ENCODE measurements at places on chromosomes 12 and 14.

DNA sequence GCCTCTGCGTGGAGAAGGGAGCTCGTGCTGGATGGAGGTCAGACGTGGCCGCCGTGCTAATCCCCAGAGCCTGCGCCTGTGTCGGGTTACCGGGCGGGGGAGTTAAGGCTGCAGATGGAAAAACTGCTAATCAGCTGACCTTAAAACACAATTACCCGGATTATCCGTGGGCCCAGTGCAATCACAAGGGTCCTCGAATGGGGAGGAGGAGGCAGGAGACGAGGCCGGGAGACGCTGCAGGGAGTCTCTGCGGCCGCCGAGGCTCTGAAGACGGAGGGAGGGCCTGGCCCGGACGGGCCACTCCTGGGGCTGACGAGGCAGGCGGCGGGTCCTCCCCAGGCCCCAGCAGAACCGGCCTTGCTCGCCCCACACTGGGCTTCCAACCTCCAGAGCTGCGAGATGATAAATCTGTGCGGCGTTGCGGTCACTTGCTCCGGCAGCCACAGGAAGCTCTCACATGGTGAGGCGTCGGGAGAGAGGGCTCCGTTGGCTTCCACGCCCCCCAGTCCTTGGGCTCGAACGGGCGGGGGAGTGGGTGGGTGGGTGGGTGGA, 32.9 kb upstream of the FBRSL1 start:
- no peak for DNase-seq

DNA sequence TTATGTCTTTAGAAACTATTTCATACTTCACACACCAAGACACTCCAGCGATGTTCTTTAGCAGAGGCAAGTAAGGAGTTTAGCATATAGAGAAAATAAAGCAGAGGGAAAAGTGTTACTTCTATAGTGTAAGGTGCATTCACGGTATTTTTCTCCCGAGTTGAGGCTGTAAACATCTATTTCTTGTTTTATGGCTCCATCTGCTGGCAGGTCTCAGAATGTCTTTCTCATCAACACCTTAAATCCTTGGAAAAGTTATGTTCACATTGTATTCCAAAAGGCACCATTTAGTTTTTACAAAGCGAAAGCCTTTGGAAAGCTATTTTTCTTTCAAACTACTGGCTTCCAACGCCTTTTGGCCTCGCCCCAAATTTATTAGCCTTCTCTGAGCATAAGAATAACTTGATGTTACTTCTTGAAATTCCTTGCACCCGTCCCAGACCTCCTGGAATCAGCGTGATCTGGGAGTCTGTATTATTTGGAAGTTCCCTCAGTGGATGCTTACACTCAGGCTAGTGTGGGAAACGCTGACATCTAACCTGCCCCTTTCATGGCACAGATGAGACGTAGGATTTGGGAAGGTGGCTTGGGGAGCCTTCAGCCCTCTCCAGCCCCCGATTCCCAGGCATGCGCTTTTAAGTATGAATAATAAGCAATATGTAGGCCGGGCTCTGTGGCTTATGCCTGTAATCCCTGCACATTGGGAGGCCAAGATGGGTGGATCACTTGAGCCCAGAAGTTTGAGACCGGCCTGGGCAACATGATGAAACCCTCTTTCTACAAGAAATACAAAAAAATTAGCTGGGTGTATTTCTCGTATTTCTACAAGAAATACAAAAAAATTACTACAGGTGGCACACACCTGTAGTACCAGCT, 1.9 kb upstream of the PIWIL1 start:
- DNase-seq, result no peak

DNA sequence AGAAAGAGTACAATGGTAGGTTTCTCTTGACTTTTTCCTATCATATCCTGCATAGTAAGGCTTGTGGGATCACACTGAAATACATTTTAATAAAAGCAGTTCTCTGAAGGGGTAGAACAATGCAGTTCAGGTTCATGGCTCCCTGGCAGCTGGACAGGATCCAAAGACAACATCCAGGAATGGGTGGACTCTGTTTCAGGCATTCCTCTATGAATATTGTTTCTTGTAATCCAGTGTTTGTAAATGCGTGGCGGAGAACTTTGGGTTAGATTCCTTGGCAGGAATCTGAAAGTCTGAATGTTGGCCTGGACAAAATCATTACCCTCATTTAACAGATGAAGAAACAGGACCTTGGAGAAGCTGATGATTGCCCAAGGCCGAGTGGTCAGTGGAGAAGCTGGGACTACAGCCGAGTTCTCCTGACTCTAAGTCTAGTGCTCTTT, 43.5 kb downstream of the SYNE2 start:
- DNase-seq, result no peak

GRCh38 chr12:93741659-93742109, 64.5 kb downstream of the CRADD start:
- no peak for DNase-seq

- no peak for DNase-seq
These were observed 173.4 kb upstream of the NTF3 start for GRCh38 chr12:5258498-5258897.

- no peak for DNase-seq
These were observed 32.0 kb downstream of the TSHR start for GRCh38 chr14:80987235-80988032.

GRCh38 chr12:40010899-40011774, 94.7 kb downstream of the SLC2A13 start:
- DNase-seq, result no peak

DNA sequence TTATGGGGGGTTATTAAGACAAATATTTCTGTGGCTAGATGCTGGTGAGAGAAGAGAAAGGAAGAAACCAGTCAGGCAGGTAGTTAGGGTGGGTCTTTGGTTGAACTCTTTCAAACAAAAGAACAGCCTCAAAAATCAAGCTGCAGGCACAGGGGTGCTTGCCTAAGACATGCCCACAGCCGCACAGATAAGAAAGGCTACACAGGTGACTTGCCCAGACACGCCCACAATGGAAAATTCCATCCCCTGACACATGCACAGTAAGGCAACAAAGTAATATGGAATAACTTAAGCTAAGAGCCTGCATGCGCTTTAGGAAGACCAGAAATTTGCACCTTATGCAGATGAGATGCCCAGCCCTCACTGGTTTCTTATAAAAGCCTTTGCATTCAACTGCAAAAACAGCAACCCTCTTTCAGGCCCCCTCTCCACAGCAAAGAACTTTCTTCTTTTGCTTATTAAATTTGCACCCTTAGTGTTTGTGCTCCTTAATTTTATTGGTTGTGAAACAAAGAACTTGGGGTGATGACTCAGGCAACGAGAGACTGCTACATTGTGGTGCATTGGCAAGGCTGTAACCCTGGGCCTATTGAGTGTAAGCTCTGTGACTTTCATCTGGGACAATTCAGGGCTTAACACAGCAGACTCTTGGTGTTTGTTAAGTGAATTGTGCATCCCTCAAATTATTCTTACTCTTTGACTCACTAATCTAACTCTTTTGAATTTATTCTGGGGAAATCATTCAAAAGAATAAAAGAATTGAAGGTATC, 149.4 kb downstream of the RPAP3 start:
- no peak for DNase-seq

DNA sequence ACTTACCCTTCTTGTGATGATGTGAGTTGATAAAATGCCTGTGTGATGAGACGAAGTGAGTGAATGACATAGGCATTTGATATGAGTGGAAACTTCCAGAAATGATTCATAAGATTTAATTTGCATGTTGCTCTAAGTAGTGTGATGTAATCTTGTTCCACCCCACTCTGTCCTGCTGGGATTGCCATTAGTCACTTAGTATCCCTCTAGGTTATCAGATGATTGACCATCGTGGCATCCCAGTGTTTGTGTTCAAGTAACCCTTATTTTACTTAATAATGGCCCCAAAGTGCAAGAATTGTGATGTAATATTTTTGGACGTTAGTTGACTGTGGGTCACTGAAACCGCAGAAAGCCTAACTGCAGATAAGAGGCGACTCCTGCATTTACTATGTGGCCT, 214.4 kb upstream of the DIO2 start:
- no peak for DNase-seq

GRCh38 chr14:21185491-21185890, 29.6 kb upstream of the OR5AU1 start:
- DNase-seq, result no peak

GRCh38 chr12:132356691-132357622, 27.6 kb upstream of the GALNT9 start:
- DNase-seq, result no peak

DNA sequence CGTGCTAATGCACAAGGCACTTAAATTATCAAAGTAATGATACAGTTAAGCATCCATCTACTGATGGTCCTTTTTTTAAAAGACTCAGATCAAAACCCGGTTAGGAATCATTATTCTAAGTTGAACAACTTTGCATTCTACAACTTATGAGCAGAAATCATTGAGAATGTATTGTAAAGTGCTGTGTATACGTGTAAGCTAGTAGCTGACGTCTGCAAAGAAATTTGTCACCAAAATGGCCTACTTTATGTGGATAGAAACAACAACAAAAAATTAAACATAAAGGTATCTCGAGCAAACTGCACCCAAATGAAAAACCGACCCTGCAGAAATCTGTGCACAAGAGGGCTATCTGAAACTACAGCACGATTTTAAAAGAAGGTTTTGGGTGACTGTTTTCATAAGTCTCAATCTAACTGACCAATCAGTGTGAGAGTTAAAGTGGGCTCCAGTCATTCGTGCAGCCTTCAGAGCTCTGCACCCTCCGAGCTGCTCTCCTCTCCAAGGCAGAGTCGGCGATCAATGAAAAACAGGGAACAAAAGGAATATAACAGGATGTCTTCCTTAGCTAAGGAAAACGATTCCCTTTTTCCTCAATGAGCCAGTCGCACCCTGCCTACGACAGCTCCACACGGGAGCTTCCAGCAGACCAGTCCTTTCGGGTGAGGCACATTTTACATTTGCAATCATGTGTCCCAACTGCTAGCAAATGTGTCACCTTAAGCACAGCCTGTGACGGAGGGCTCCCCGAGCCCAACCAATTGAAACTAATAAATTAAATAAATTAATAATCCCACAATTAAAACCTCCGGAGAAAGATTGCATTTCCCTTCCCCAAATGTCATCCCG, 200.7 kb upstream of the FOXN3 start:
- no peak for DNase-seq

GRCh38 chr12:16346958-16347357, 487 bp upstream of the MGST1 start:
- no peak for DNase-seq

DNA sequence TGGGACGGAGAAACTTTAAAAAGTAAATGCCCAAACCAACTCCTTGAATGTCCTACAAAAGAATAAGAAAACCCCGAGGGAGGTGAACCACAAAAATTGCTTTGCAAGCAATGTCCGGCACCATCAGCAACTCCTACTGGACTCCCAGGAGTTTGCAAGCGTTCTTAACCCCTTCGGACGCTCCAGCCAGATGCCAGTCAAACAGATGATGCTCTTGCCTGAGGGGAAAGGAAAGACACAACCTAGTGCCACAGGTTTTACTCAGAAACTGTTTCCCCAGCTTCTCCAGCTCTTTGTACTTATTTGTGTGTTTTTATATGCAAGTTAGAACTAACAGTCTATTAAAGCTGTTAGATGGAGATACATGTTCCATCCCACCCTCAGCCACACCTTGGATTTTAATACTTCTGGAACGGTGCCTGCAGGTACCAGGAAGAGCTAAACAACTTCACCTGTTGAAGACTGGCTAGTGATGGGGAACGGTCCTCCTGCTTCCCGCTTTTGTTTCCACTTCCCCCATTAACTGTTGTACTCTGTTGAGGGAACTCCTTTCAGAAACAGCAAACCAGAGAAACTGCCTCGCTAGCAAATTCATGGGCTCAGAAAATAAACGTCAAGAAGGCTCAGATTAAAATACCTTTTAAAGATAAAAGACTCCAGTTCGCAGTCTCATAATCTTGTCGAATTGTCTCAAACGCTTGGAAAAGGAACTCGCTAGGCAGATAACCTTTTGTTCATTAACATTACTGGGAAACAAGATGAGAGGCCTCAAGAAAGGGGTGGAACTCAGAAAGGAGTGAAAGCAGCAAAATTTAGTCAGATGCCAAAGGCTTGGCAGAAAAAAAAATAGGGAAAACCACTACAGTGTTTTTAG, 1.1 kb upstream of the FERMT2 start:
- DNase-seq, result no peak

DNA sequence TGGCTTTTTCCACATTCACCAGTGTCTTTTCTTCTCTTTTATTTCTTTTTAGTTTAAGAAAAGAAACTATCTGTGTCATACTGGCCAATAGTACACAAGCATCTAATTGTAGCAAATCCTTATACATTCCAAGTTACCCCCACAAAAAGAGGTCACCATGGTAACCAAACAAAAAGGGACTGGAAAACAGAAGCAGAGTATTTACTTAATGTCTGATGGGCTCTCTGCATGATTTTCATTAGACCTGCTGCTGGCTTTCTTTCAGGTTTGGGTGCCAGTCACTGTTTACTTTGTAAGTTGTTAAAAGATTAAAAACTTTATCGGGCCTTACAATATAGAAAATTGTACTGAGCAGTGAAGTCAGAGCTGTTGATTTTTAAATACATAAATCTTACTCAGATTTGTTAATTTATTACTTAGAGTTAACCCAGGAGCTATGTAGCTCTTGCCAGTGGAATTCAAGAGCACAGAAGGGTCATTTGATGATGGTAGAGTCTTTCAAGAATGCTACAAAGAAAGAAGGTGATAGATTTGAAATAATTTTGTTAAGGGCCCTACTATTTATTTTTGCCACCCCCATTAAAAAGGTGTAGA, 123.9 kb downstream of the BRMS1L start:
- no peak for DNase-seq

- DNase-seq, result no peak
These were observed 1.2 kb downstream of the KCNJ8 start for GRCh38 chr12:21773263-21773741.

DNA sequence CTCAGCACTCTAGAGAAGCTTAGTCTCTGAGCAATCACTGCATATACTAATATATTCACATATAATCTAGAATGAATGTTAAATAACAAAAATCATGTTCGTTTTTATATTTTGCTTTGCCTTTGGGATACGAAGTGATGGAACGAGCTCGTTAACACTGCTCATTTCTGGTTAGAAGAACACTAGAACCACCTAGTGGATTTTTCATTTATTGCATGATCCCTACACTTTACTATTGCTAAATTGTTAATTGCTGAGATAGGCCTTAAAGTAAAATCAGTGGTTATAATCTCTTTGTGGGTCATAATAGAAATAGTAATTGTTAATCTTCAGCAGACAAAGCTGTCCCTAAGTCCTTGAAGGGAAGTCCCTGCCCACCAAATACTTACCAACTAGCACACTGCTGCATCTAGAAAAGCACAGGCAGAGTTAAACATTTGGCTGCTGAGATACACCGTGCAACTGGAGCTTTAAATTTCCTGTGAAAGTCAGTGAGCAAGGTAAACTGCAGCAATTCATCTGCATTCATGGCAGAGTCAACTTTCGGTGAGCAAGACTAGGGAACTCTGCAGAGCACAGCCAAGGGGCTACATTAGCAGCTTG, 353.7 kb downstream of the APAF1 start:
- DNase-seq, result no peak

DNA sequence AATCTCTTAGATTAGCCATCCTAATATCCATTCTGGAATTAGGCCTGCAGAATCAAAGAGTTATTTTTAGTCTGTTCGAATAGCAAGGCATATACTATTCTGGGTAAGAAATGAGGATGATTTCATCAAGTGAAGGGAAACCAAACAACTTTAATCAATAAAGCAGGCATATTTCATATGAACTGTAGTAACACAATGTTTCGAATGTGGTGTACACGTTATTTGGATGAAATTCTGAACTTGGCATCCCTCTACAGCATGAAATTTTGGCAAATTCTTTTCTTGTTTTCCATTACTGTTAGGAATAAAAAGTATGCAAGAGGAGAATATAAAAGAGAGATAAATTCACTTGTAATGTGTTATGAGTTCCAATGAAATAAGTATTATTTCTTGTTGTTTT, 1233.3 kb upstream of the SEL1L start:
- DNase-seq, result no peak

- no peak for DNase-seq
These were observed 450.6 kb downstream of the ZFP36L1 start for GRCh38 chr14:68342216-68342763.

GRCh38 chr12:72365151-72365550, 93.0 kb downstream of the TRHDE start:
- no peak for DNase-seq

All from esophagus squamous epithelium (tissue), 5 donors.